ENCODE measurements at places on chromosomes 3 and 15. TPM values are rescaled to one million over a fixed set of nuclear protein-coding genes. Genes with fewer than 3 reads are reported as not detected.

DNA sequence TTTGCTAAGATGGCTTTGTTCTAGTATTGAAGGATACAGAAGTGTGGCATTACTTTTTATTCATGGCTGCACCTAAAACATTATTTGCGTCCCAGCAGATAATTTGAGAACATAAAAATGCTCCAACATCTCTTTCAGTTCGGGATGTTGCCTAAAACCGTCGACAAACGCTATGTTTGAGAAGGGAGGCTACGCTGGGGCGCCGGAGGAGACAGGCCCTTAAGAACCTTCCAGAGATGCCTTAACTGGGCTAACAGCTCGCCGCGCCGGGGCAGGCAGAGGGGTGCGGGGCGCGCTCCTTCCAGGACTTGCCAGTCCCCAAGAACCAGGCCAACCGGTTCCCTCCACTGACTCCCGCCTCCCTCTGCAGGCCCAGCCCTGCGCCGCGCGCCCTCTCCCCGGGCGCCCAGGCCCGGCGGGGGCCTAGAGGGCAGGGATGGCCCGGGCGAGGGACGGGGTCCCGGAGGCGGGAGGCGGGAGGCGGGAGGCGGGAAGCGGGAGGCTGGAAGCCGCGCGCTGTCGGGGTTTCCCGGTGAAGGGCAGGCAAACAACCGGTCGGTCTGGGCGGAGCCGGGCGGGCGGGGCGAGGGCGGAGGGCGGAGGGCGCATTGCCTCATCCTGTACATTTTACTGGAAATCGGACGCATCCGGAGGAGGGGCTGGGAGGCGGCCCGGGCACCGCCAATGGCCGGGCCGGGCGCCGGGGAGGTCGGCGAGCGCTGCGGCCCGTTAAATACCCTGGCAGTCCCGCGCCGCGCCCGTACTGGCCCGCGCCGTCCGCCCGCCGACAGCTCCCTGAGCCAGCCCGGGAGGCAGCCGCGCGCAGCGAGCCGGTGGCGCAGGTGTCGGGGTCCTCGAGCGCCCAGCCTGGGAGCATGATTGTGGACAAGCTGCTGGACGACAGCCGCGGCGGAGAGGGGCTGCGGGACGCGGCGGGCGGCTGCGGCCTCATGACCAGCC, at the start of gene NFKBIZ:
Gene NFKBIZ, plus strand, starts transcription at position 761 of the 960 bp plus-strand sequence. Its CDS starts 115 bp downstream, at position 876.
- DNase-seq: no peak

- DNase-seq: no peak
These were observed 52.7 kb downstream of the CHST2 start for GRCh38 chr3:143172062-143172794.

DNA sequence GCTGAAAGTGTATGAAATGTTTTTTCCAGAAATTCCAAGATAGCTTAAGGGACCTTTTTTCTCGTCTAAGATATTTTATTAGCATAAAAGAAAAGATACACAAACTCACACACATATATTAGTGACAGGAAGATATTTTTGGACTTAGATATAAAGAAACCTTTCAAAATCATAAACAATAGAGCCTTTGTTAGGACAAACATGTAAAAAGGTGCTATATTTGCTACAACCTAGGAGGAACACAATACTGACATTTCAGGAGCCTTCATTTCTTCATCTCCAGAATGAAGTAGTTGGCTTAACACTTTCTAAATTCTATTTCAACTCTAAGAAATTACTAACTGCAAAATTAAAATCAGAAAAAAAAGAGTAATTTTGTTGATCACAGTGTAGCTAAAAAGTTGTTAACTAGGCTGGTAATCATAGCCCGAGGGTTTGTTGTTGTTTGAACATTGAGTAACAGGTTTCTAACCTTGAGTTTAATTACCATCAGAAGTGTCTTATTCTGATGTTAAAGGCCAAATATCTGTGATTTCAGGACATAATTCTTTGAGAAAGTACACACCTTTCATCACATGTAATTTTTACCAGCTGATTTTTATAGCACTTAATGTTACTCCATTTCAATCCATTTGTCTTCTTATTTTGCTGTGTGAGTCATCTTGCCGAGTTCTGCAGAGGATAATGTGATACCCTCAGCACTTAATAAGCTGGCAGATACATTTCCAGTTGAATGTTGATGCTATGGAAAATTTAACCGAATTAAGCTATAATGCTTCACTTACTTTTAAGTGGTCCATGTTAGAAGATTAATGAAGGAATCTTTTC, 97.3 kb downstream of the MBNL1 start:
- no peak for DNase-seq

- DNase-seq: peak; percentile 15
These were observed 160.7 kb downstream of the STAC start for GRCh38 chr3:36540888-36541518.

The ISLR2 gene
- 0.36 TPM for total RNA-seq

The ITGA11 gene
- total RNA-seq: 0.28 TPM

- no peak for DNase-seq
These were observed 40.5 kb upstream of the ROPN1 start for GRCh38 chr3:124032311-124032880.

The ARHGAP31 gene
- total RNA-seq: 7.6 TPM

GRCh38 chr3:116038968-116039650, 406.2 kb downstream of the LSAMP start:
- DNase-seq: no peak

DNA sequence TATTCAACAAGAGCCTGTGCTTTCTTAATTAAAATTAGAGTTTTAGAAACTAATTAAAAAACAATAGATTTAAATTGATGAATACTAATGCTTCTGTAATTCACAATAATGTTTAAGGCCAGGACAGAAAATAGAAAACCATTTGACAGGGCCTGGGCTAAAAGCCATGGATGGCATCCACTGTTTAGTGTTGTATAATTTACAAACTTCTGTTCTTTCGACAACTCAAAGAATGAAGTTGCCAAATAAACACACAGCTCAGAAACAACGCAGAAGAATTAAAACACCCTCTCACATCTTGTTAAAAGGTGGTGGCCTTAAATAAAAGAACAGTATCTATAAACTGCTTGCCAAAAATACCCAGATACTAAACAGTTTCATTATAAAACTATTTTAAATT, 347.5 kb downstream of the MECOM start:
- DNase-seq: no peak

The EPHA6 gene
- 0.57 TPM for total RNA-seq

GRCh38 chr3:65830948-65831732, 207.6 kb downstream of the MAGI1 start:
- no peak for DNase-seq

- no peak for DNase-seq
These were observed 88.8 kb upstream of the CHD2 start for GRCh38 chr15:92811148-92811913.

The CCDC33 gene
- total RNA-seq: not detected

- DNase-seq: peak; percentile 48
These were observed 30.5 kb upstream of the MYZAP start for GRCh38 chr15:57561041-57561711.

DNA sequence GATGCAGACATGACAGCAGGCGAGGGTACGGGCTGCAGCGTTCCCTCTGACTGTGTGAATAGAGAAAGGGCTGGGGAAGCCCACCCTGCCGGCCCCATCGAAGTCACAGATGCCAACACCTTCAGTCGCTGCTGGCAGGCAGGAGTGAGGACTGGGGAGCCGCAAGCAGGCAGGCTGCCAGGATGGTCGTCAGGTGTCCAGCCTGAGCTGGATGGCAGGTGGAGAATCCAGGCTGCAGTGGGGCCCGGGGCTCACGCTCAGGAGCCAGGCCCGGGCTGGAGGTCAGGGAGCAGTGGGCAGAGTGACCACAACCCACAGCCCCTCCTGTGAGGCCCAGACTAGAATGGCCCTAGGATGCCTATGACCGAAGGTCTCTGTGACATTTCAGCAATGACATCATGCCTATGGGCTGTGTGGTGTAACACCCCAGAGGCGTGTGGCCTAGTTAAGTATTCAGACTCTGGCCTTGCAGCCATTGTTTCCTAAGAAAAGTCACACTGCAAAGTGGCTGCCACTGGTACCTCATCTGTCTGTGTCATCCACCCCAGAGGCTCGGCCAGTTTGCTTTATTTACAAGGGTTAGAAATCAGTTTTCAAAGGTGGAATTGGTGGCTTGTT, 15.7 kb downstream of the PRR23E start:
- DNase-seq: no peak

The BNC1 gene
- total RNA-seq: not detected

DNA sequence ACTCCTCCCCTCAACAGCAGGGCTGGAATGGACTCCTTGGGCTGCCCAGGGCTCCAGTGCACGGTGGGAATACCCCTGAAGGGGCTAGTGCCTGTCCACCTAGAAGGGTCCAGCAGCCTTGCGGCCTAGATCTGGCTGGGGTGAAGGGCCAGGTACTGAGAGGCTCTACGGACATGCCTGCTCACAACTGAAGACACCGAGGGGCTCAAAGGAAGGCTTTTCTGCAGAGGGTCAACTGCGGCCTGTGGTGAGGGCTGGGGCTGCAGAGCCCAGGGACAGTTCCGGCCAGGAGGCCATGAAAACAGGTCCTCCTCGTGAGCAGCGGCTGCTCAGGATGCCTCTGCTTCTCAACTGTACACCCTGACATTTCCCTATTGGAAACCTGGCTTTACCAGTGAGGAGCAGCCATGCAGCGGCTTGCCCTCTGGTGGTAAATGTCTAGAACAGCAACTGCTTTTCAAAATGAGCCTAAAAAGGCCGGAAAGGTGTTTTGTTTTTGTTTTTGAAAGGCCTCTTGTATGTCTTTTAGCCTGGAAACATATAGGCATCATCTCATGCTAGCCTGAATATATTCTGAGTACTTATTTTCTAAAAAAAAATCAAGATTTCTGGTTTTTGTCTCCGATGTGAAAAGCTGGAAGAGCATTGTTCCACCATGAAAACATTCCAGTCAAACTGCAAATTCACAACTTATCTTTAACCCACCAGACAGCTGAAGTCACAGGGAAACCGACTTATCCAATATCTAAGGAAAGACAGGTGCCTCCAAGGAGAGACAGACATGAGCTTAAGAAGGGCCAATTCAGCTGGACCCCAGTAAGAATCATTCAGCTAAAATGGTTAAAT, 163.4 kb downstream of the KLF13 start:
- no peak for DNase-seq

The RNF111 gene
- total RNA-seq: 37.2 TPM

The CPN2 gene
- 0.08 TPM for total RNA-seq

The AMOTL2 gene
- total RNA-seq: 146 TPM

The DISP2 gene
- 10.0 TPM for total RNA-seq

DNA sequence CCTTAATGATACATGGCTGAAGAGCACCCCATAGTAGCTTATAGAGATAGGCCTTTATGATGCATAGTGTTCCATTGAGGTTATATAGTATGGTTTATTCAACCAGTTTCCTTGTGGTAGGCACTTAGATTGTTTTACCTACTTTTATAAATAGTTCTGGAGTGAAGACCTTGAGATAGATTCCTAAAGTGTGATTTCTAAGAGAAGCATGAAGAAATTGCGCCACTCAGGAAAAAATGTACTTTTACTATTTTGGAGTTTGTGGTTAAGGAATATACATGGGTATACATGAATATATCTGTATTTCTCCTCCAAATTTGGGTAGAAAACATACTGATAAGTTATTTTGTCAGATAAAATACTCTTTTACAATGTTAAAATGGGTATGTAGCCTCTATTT, 70.5 kb downstream of the CHD2 start:
- DNase-seq: no peak

DNA sequence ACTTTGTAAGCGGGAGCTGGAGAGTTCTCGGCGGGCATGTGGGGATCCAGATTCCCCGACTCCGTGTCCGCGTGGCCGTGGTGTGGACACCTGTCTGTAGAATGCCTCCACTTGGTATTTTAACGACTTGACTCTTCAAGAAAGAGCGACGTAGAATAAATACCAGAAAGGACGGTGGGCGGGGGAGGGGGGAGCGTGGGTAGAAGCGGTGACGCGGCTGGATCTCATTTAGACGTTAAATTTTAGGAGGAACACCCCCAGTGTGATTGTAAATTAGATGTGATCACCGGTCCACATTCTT, 620 bp upstream of the PYGO1 start:
- DNase-seq: no peak

DNA sequence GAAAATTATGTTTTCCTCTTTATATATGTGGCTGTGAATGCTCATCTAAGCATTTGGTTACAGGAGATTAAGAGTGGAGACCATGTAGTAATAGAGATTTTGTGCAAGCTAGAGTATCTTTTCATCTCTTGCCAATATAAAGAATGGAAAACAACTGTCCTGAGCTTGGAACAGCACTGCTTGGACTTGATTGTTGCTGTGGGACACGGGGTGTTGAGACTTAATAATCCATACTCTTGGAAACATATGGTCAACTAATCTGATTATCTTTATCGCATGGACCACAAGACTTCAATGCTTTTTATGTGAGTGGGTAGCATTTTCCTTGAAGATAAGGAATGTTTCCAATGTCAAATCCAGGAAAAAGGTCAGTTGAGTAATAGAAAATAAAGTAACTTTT, 806.3 kb downstream of the DIPK2A start:
- DNase-seq: no peak

The SEMA5B gene
- total RNA-seq: 1.2 TPM

The SEMA3G gene
- 1.6 TPM for total RNA-seq

The KLHL25 gene
- total RNA-seq: 7.0 TPM

The HDGFL3 gene
- total RNA-seq: 34.1 TPM

DNA sequence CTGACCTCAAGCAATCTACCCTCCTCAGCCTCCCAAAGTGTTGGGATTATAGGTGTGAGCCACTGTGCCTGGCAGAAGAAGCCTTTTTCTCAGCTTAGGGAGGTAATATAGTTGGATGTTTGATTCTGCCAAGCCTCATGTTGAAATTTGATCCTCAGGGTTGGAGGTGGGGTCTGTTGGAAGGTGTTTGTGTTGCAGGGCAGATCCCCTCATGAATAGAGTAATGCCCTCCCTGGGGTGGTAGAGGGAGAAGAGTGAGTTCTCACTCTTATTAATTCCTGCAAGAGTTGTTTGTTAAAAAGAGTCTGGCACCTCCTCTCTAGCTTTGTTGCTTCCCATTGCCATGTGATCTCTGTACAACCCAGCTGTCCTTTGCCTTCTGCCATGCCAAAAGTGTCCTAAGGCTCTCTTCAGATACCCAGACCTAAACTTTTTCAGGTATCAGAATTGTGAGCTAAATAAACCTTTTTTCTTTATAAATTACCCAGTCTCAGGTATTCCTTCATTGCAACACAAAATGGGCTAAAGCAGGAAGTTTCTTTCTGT, 16.4 kb downstream of the NECTIN3 start:
- DNase-seq: no peak

- DNase-seq: no peak
These were observed 181.3 kb downstream of the LSAMP start for GRCh38 chr3:116263842-116264545.

The GATM gene
- 7.6 TPM for total RNA-seq

DNA sequence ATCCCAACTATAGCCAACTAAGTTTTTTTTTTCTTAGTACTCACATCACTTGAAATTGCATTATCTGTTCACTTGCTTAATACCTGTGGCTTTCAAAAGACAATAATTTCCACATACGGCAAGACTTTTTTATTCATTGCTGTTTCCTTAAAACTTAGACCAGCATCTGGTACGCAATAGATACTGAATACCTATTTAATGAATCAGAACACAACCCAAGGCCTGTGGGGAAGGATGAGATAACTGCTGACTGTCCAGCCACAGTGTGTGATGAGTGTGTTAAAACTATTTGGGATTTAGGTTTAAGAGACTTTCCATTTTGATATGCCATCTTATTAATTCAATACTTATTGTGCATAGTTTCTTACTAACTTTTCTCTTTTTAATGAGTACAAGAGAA, 988.7 kb downstream of the NTRK3 start:
- no peak for DNase-seq

- DNase-seq: no peak
These were observed 1.0 kb upstream of the MGA start for GRCh38 chr15:41659190-41659589.

All from Panc1 (cell line).